ENCODE measurements at places on chromosomes 16 and 17.

GRCh38 chr17:76824093-76824492 is 44.1 kb upstream of the MGAT5B start:
- DNase-seq, result no peak

GRCh38 chr17:38601539-38602351 is 4.0 kb downstream of the SRCIN1 start:
- no peak for DNase-seq

DNA sequence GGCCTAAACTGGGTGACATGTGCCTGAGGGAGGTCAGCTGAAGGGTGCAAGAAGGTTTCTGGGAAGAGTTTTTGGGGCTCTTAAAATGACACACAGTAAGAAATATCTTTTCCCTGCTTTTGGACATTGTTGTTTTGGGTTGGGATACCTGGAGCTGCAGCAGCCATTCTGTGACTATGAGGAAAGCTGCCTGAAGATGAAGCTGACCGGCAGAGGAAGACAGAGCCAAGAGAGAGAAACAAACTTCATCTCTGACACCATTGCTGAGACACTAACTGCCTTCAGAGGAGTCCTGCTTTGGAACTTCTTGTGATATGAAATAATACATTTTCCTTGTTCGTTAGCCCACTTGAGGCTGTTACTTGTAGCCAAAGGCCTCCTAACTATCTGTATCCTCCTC is 8.8 kb upstream of the WNT3 start:
- DNase-seq, result no peak

DNA sequence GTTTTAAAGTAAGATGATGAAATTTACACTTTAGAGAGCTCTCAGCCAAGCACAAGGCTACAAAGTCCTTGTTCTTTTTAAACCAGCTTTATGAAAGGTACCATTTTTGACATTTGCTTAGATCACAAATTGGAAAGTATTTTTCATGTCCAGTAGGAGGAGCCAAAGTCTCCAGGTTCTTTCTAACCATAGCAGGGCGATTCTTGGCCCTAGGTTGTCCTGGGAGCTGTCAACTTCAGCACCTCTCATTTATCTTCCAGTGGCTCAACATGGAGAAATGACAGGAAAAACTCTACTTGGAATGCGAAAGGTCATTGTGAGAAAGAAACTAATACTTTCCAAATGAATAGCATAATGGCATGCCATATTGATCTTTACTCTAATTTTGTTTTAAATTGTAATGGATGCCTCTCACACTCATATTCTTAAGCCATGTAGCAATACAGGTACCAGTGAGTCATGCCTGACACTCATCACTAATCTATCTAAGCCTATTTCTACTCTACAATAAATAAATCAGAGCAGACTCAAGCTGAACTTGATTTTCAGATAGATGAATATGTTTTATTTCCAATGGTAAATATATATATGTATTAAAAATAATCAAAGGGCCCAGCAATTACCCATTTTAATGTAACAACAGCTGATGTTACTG is 919.1 kb upstream of the EEF2KMT start:
- no peak for DNase-seq

GRCh38 chr16:81526199-81526598 is 81.6 kb downstream of the CMIP start:
- DNase-seq, result no peak

- DNase-seq, result peak; percentile 90
These were observed 25.8 kb upstream of the KLHDC4 start for GRCh38 chr16:87791295-87792204.

DNA sequence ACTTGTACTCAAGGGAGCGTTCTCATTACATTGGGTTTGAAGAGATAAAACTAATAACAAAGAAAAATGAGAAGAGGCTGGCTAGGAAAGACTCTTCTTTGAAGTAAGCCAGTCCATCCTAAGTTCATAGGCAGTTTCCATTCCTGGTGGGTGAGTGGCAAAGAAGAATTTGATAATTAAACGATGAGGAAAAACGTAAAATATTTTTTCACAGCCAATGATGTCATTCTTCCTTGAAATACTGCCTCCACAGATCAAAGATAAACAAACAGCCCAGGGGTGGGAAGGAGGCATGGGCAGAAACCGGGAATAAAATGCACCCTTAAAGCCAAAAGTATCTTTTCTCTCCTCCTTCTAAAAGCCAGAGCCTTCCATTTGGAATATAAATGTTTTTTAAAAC is 346.6 kb downstream of the PMP22 start:
- DNase-seq, result no peak

GRCh38 chr17:27389542-27390140 is 66.6 kb upstream of the KSR1 start:
- no peak for DNase-seq

GRCh38 chr17:67435122-67435521 is 58.0 kb downstream of the PITPNC1 start:
- DNase-seq, result no peak

GRCh38 chr17:43707184-43707583 is 45.5 kb upstream of the MEOX1 start:
- DNase-seq, result no peak

DNA sequence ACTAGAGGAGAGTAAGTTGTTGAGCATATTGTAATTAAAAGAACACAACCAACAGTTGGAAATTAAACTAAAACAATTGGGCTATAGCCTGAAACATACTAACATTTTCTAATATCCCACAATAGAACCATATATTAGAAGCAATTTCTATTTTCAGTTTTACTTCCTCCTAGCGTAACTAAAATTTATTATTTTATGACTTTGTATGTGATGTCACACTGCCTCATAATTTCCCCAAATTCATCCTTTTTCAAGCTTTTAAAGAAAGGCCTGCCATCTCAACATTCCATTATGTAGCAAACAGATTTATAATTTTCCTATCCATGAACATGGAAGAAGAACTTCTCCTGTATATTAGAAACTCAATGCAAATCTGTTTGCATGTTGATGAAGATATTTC is 110.2 kb downstream of the HS3ST3A1 start:
- DNase-seq, result no peak

DNA sequence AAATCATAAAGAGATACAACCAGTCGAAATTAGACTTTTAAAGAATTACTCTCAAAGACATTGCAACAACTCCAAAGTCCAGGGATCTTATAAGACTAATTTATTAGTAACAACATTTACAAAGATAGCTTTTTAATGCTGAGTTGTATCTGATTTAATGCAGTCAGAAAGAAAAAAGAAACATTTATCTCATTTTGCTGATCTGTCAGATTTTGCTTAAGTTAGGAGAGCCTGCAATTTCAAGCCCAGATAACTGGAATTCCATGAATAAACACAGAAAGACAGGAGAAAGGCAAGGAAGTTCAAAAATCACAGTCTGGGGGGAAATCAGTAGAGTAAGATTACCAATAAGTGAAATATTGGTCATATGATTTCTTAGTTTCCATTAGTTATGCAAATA is 22.9 kb downstream of the SLFN11 start:
- DNase-seq, result no peak

DNA sequence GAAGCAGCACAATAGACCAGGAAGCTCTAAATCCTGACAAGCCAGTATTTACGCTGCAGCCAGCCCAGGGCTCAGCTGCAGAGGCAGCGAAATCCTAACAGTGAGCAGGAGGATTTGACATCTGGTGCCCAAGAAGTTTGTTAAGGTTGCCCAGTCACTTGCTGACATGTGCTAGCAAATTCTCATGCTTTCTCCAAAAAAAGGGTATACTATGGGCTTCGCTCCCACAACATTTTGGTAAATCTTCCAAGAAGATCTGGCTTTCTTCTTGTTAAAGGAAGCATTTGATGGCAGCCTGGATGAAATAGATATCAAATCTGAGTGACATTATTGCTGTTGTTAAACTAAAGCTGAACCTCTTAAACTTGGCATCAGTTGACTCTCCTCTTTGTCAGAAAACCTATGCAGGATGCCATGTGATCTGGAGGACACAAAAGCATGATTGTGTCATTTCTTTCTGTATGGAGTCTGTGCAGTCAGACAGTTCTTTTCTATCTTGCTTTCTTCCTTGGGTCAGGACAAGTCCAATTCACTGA is 949.7 kb upstream of the RBFOX1 start:
- DNase-seq, result peak; percentile 51

DNA sequence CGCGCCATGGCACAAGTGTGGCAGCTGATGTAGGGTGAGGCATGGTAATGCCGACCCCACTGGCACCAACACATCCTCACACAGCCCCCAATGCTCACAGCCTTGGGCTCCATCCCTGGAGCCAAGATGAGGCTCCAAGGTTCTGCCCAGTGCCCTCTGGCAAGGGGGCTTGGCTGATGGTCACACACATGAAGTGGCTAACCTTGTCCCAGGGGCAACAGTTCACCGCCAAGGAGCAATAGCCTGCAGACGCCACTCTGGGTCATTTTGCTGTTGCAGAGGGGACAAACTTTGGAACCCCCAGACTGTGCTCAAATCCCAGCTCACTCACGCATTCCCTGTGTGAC is 26.8 kb downstream of the TNFRSF13B start:
- no peak for DNase-seq

DNA sequence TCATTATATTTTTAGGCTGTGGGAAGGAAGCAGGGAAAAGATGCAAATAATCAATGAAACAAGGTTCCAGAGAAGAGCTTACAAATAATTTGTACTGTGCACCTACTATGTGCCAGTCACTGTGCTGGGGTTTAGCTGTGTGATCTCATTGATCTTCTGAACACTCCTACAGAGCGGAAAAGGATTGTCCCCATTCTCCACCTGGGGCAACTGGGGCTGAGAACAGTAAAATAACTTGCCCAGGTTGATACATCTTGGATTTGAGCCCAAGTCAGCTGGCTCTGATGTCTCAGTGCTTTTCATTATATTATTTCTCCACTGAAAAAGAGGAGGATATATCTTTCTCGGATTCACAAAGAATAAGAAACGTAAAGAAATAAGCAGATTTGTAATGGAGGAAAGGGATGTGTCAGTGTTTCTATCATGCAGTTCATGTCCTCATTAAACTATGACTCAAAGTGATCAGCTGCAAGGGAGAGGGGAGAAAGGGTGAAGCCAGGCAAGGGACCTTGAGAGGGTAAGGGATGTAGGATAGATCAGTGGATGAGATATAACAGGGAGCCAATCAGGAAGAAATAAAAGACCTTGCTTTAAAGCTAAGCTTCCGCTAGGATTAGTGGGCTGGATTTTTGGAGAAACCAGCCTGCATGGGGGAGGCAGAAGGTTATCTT is 143.6 kb upstream of the NOL11 start:
- no peak for DNase-seq

DNA sequence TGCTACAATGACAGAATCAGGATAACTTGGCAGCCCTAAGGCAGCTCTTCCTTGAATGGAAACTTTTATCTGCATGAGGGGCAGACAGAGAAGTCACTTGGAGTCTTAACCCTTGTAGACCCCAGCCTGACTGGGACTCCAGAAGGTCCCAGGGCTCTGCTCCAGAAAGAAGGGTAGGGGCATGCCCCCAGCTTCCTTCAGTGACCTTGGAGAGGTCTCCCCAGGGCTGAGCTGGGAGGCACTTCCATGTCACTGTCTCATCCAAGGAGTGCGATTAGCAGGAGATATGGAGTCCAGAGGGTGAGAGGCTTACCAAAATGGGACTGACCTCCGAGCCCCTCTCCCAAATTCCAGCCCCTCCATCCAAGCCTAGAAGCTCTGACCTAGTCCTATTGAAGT is 3.4 kb upstream of the NLRC5 start:
- DNase-seq, result no peak

DNA sequence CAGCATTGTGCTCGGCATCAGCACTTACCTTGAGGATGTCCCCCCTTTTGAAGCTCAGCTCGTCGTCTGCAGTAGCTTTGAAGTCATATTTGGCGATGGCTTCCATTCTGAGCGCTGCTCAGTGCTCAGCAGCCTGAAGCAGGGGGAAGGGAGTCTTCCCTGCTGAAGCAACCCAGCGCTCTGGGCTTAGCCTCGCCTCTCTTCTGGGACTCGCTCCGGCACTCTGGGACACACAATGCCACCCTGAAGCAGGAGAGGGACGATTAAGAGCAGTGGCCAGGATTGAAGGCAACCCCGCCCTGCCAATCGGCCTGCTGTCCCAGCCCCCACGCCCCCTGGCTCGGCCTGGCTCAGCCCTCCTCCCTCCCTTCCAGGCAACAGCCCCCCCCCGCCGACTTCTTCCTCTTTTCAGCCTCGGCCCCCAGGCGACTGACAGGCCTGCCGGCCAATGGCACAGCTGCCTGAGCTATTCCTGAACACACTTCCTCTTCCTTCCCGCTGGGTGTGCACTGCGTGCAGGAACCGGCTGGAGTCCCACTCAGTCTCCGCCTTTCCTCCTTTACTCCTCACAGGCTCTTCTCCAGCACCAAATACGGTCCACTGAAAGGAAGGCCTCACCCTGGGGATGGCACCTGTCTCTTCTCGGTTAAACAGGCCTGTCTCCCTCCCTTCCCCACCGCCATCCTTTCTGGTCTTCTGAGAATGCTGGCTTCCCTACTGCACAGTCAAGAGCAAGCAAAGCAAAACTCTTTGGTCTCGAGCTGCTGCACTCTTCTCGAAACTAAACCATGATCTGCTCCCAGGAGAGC is 11.8 kb downstream of the GRB2 start:
- peak; percentile 98 for DNase-seq

- DNase-seq, result no peak
These were observed 19.6 kb upstream of the HAP1 start for GRCh38 chr17:41754066-41754465.

DNA sequence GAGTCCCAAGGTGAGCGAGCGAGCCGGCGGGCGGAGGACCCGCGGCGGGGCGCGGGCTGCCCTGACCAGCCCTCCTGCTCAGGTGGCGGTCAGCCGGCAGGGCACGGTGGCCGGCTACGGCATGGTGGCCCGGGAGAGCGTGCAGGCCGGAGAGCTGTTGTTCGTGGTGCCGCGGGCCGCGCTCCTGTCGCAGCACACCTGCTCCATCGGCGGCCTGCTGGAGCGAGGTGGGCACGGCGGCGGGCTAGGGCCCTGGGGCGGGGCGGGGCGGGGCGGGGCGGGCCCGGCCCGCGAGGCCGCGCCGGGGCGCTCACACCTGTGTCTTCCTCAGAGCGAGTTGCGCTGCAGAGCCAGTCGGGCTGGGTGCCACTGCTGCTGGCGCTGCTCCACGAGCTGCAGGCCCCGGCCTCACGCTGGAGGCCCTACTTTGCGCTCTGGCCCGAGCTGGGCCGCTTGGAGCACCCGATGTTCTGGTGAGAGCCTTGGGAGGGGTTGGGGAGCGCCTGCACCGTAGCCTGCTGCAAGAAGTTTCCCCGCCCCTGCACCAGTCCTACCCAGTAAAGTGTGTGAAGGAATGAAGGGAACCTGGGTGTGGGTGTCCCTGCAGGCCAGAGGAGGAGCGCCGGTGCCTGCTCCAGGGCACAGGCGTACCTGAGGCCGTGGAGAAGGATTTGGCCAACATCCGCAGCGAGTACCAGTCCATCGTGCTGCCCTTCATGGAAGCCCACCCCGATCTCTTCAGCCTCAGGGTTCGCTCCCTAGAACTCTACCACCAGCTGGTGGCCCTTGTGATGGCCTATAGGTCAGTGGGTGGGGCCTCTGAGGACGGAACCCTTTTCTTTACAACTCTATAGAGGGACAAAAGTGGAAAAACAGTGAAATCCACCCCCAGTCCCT is 802 bp downstream of the SETD6 start:
- DNase-seq, result no peak

GRCh38 chr16:15857724-15858560 is 1.1 kb upstream of the MYH11 start:
- no peak for DNase-seq

- no peak for DNase-seq
These were observed 14.9 kb downstream of the MYBBP1A start for GRCh38 chr17:4540224-4540651.

- peak; percentile 91 for DNase-seq
These were observed at the start of gene TMC7 for GRCh38 chr16:18983565-18984434. TMC7 (plus strand) TSS chr16:18983934; CDS start chr16:18984064, 130 bp downstream.

GRCh38 chr17:27413315-27413714 is 42.9 kb upstream of the KSR1 start:
- DNase-seq, result no peak

Data from Ammon's horn (tissue), 1 donor.